ENCODE measurements at places on chromosomes 3 and 15.

- no peak for DNase-seq
These were observed 127.9 kb downstream of the CD47 start for GRCh38 chr3:107962946-107963345.

DNA sequence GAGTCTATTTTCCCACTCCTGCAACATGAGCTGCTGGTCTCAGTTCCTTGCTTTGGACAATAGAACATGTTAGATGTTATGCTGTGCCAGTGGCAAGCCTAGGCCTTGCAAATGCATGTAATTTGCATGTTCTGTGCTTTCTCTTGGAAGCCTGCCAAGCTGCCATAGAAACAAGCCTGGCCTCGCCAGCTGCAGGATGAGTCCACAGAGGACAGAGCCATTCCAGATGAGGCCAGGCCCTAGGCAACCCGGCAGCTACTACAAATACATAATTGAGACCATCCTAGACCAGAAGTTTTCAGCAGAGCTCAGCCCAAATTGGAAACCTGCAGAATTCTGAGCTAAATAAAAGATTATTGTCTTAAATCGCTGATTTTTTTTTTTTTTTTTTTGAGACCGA lies 39.6 kb downstream of the TRIM69 start:
- no peak for DNase-seq

DNA sequence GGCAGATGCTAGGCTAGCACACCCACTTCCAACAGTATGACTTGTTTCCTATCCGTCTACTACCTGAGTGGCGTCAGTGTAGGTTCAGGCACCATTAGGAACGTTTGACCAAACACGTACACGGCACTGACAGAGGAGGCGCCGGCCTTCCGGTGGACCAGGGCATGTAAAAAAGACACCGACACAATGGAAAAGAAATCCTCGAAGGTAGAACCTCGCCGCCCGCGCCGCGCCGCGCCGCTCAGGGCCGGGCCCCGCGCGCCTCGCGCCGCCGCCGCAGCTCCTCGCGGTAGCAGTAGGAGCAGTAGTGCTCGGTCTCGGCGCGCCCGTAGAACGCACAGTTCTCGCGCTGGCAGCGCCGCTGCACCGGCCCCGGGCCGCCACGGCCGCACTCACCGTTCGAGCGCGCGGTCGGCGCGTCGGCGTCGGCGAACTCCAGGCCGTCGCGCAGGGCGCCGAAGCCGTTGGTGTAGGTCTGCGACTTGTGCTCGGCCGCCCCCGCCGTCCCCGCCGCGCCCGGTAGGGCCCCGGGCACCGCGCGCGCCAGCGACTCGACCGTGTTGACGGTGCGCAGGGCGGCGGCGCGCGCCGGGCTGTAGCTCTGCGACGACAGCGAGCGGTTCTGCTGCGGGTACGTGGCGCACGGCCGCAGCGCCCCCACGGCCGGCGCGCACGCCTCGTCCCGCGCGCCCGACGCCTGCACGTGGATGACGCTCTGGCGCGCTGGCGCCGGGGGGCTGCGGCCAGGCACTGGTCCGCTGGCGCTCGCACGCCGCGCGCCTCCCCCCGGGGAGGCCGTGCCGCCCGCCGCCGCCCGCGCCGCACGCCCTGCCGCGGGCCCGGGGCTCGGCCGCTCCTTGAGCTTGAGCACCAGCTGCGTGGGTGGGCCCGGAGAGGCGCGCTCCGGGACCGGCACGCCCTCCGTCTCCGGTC lies 156.7 kb downstream of the KLF13 start:
- no peak for DNase-seq

GRCh38 chr3:177050501-177051237 lies 146.6 kb downstream of the TBL1XR1 start:
- peak; percentile 15 for DNase-seq

DNA sequence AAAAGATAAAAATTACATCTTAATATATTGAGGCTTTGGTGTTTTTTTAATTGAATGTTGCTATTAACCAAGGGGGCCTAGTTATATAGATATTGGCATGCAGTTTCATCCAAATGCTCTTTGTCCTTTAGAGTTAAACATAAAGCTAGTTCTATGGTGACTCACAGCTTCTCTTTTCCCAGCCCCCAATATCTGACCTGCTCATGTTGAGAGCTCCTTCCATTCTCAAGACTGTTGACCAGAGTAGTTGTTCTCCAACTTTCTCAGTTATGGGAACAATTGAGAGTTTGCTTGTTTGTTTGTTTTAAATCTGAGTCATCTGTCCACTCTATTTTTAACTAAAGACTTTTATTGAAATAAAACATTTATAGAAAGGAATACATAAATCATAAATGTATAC lies 15.8 kb upstream of the RARB start:
- no peak for DNase-seq

GRCh38 chr3:110736332-110736731 lies 335.3 kb upstream of the NECTIN3 start:
- DNase-seq, result no peak

- no peak for DNase-seq
These were observed 19.5 kb downstream of the ANKUB1 start for GRCh38 chr3:149772861-149773260.

DNA sequence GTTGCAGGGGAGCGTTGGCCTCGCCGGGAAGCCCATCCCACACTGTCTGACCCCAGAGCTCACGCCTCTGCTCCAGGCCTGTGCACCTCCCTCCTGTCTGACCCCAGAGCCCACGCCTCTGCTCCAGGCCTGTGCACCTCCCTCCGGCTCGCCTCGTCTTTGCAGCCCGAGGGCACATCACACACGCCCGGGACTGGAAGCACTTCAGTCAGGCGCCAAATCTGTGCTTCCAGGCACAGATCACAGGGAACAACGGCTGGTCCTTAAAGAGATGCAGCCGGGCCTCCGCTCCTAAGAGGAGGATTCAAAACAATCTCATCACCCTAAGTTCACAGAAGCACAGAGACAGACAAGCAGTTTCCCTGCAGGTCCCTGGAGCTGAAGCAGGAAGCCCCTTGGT lies 103.0 kb upstream of the RPL32 start:
- DNase-seq, result no peak

GRCh38 chr3:12380461-12380860 lies 91.6 kb downstream of the PPARG start:
- no peak for DNase-seq

GRCh38 chr3:72663429-72663828 lies 184.8 kb downstream of the SHQ1 start:
- no peak for DNase-seq

GRCh38 chr15:32683906-32684584 lies 33.8 kb upstream of the GREM1 start:
- no peak for DNase-seq

GRCh38 chr3:158642474-158643210 lies 1.7 kb upstream of the GFM1 start:
- no peak for DNase-seq

GRCh38 chr15:58042006-58042405 lies 23.5 kb downstream of the ALDH1A2 start:
- no peak for DNase-seq

DNA sequence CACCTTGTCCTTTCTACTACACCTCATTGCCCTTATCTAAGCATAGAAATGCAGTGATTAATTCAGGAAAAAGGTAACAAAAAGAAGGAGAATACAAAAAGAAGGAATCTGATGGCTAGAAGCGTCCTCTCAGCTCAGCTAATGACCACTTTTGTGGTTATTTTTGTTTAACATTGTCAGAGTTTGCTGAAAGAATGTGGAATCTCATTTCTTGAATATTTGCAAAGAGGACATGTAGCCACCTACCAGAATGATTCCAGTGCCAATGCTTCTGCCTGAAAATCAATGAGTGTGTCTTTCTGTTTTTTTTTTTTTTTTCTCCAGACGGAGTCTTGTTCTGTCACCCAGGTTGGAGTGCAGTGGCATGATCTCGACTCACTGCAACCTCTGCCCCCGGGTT lies 24.5 kb downstream of the NANOGP8 start:
- DNase-seq, result no peak

- no peak for DNase-seq
These were observed 31.3 kb downstream of the MGA start for GRCh38 chr15:41691471-41691870.

DNA sequence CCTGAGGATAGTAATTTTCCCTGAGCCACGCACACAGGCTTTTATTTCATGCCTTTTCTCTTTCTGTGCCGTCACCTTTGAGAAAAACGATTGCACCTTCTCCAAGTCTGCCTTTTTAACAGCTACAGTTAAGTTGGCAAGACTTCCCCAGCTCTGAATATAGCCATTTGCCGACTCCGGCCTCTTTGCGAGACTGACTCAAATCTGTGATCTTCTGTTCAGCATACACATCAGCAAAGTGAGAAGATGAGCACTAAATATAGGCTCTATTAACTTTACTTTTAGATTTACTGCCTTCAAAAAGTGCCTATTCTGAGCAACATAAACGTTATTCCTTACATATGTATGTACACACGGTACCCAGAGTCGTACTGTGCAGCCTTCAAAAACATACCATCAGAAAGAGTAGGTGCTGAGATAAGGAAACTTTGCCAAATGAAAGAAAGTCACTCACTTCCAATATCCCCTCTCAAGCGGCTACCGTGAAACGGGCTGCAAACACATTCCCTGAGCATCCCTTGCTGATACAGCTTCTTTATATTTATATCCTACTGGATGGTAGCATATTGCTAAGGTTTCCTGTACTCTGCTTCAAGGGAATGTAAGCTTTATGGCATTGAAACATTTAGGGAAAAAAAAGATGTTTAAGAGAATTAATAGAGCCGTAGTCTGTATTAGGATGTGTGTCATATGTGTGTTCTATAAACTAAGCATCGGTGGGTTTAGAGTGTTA lies 283.3 kb upstream of the TPRG1 start:
- DNase-seq, result no peak

DNA sequence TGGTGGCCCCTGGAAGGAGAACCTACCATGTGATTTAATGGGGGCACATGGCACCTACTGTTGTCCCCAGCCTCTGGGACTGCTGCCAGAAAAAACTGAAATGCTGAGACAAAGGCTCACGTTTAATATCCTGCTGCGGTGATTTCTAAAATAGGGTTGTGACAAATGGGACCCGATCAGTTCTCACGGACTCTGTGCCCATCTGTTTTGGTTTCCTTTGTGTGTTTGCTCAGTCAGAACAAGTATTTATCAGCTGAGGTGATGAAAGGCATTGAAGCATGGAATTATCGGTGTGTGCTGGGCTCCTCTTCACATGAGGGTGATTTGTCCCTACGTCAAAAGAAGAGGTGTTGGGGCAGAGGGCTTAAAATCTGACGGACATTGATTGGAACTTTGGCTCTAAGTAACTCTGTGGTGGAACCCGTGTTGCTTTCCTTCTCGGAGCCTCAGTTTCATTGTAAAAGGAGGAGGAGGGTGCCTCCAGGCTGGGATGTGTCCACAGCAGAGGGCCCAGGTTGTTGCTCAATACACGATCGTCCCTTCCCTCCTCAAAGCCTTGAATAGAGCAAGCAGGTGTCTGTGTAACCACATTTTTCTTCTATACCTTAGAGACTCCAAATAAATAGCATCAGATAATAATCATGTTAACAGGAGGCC lies 283.3 kb upstream of the RGMA start:
- no peak for DNase-seq

DNA sequence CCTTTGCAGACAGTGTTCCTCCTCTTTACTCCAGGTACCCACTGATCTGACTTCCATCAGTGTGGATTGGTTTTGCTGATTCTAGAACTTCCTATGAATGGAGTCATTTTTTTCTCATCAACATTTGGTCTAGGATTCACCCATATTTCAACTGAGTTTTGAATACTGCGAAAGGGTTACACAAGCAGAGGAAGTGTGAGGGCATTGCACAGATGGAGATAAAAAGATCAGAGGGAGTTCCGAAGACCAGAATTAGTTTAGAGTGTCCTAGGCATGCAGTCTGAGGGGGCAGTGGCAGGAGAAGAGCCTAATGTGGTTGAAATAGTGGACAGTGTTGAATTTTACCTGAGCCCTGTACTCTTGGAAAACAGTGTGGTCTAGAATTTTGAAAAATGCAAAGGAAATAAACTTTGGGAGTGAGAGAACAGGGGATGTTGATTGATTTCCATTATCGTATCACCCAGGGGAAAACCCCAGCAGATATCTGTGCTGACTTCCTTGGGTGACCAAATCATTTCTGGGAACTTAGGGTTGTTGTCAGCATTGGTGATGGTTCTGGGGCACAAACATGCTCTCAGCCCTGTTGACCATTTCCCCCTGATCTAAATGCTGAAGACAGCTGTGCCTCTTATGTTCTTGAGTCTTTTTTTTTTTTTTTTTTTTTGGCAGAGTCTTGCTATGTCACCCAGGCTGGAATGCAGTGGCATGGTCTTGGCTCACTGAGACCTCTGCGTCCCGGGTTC lies 327.4 kb upstream of the LRRFIP2 start:
- DNase-seq, result no peak

GRCh38 chr15:45199136-45199810 lies 11.5 kb upstream of the SHF start:
- no peak for DNase-seq

DNA sequence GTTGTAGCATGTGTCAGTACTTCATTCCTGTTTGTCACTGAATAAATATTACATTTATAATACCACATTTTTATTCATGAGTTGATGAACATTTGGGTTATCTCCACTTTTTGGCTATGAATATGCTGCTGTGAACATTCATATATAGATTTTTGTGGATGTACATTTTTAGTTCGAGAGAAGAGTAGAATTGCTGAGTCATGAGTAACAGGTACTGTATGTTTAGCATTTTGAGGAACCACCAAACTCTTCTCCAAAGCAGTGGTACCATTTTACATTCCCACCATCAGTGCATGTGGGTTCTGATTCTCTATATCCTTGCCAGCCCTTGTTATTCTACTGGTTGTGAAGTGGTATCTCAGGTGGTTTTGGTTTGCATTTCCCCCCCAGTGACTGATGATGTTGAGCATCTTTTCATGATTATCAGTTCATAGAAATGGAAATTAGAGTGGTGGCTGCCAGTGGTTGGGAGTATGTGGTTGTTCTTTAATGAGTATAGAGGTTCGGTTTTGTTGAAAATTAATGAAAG lies 59.6 kb downstream of the CCDC66 start:
- DNase-seq, result no peak

DNA sequence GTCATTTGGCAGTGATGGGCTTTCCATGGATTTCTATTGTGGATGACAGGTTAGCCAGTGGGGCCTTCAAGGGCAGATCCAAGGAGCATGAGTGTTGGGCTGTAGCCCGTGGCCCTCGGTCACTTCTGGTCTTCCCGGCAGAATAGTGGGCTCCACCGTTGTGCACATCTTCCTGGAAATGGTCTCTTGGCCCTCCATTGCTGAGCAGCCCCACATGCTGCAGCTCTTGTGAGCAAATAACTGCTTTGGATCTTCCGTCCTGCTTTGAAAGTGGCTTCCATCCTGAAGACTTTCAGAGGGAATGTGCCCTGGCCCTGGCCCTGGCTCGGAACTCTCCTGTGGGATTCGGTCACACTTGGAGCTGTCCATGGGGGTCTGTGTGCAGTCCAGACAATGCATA lies 102.8 kb downstream of the SNRPN start:
- no peak for DNase-seq

DNA sequence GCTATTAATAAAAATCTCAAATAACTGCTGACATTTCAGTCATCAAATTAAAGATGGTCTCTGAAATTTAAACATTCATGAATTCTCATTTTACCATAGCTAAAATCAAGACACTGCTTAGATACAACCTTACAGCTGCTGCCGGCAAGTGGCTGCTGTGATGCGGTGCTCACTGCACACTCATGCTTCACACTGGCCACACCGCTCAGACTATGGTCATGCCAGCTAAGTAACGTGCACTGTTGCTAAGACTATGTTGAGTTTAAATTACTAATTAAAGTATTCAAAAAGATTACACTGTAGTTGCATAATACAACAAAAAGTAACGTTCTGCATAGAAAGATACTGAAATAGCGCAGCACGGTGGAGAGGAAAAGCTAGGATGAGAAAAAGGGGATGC lies 12.1 kb downstream of the ATP13A3 start:
- no peak for DNase-seq

- no peak for DNase-seq
These were observed 13.3 kb upstream of the CHD2 start for GRCh38 chr15:92886815-92887214.

- no peak for DNase-seq
These were observed 83.7 kb upstream of the THBS1 start for GRCh38 chr15:39497016-39497758.
